ENCODE measurements at places on chromosomes 4 and X.

- DNase-seq: no peak
- no peaks in the 10 kb centered on the region for H3K4me1 ChIP-seq
- no peaks in the 10 kb centered on the region for H3K36me3 ChIP-seq
- H3K4me3 ChIP-seq: no peak overlapping the region
Measured at GRCh38 chr4:38390969-38391545, 272.9 kb upstream of the KLF3 start.

DNA sequence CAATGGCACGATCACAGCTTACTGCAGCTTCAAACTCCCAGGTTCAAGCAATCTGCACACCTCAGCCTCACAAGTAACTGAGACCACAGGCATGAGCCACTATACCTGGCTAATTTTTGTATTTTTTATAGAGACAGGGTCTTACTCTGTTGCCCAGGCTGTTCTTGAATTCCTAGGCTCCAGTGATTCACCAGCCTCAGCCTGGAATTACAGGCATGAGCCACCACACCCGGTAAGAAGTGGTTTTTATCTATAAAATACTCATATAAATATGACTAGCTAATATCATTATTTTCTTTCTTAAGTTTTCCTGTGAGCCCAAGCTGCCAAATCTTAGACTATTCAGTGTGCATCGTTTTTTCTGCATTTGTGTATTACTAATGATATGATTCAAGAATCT, 4.4 kb downstream of the SCFD2 start:
- H3K36me3 ChIP-seq: no peaks in the 10 kb centered on the region
- H3K27me3 ChIP-seq: no peaks in the 10 kb centered on the region
- peaks cover 11% of the 10 kb centered on the region for H3K4me1 ChIP-seq
- no peak overlapping the region for H3K4me3 ChIP-seq

GRCh38 chrX:19697416-19697815, 182.1 kb upstream of the MAP3K15 start:
- no peaks in the 10 kb centered on the region for H3K36me3 ChIP-seq
- no peak for DNase-seq
- H3K4me1 ChIP-seq: no peaks in the 10 kb centered on the region

DNA sequence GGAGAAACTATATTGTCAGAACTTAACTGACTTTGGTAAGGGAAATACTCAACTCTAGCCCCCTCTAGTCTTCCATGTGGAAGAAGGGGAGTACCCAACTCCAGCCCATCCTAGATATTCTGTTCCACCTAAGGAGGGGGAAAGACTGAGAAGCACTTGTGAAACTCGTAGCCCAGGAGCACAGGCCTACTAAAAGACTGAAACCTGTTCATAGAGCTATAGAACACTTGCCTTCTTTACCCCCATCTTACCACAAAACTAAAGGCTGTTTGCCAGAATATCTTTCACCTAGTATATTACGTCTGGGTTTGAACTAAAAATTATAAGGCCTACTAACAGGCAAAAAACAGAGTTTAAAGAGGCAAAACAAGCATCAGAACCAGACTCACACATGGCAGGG, 15.5 kb downstream of the CLDN22 start:
- H3K4me3 ChIP-seq: no peak overlapping the region
- no peaks in the 10 kb centered on the region for H3K4me1 ChIP-seq
- no peak overlapping the region for H3K27ac ChIP-seq
- H3K27me3 ChIP-seq: no peaks in the 10 kb centered on the region

DNA sequence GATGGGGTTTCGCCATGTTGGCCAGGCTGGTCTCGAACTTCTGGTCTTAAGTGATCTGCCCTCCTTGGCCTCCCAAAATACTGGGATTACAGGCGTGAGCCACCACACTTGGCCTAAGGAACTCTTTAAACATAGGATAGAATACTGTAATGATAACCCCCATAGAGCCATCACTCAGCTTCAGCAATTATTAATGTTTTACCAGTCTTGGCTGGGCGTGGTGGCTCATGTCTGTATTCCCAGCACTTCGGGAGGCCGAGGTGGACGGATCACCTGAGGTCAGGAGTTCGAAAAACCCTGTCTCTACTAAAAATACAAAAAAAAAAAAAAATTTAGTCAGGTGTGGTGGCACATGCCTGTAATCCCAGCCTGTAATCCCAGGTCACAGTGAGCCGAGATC, 15.1 kb downstream of the EIF2S3 start:
- H3K36me3 ChIP-seq: 0 out of 2 replicates have a peak, but pooled peaks cover 4% of the 10 kb centered on the region
- no peak overlapping the region for H3K4me3 ChIP-seq
- no peak overlapping the region for H3K27ac ChIP-seq
